GM23248 (cell line): ENCODE measurements at places on chromosomes 7 and 10.

- peak; percentile 58 for DNase-seq
- peaks cover 14% of the 10 kb centered on the region for H3K4me1 ChIP-seq
- peak overlapping the region; percentile 40 for H3K4me3 ChIP-seq
- H3K27ac ChIP-seq: peak overlapping the region; percentile 1; the same call in 1 of the 2 replicates
Measured at GRCh38 chr10:4867520-4868356, 41.7 kb downstream of the AKR1E2 start.

GRCh38 chr10:5927306-5927705 is 37.3 kb downstream of the FBH1 start:
- peaks cover 35% of the 10 kb centered on the region for H3K36me3 ChIP-seq
- peak overlapping the region; percentile 45 for H3K4me3 ChIP-seq
- H3K27ac ChIP-seq: peak overlapping the region; percentile 89
- DNase-seq: peak; percentile 95

GRCh38 chr10:130226012-130226411 is 89.8 kb downstream of the GLRX3 start:
- H3K4me1 ChIP-seq: no peaks in the 10 kb centered on the region
- no peak overlapping the region for H3K4me3 ChIP-seq
- H3K27ac ChIP-seq: no peak overlapping the region

- H3K4me1 ChIP-seq: peaks cover 6% of the 10 kb centered on the region; the same call in 1 of the 2 replicates
- H3K4me3 ChIP-seq: no peak overlapping the region
- DNase-seq: no peak
- H3K27me3 ChIP-seq: no peaks in the 10 kb centered on the region
- H3K36me3 ChIP-seq: no peaks in the 10 kb centered on the region
- H3K27ac ChIP-seq: peak overlapping the region; percentile 35
Measured at GRCh38 chr7:141944811-141945210, 2.0 kb downstream of the CLEC5A start.

DNA sequence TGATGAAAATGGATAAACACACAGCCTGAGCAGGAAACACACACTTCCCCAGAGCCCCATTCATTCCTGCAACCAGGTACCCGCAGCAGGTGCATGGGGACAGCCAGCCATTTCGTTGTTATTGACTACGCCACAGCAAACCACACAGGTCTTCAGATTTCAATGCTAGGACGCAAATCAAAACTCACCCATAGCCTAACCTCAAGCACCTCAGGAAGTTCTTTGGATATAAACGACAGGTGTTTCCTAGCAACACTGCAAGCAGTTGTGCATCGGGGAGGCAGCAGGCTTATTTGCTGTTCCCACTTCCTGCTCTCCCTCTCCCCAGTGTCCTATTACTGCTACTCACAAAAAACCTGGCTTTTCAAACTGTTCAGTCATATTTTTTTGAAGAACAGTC is 176.5 kb upstream of the FRMD4A start:
- H3K27ac ChIP-seq: no peak overlapping the region
- no peaks in the 10 kb centered on the region for H3K4me1 ChIP-seq
- no peak overlapping the region for H3K4me3 ChIP-seq
- DNase-seq: no peak

DNA sequence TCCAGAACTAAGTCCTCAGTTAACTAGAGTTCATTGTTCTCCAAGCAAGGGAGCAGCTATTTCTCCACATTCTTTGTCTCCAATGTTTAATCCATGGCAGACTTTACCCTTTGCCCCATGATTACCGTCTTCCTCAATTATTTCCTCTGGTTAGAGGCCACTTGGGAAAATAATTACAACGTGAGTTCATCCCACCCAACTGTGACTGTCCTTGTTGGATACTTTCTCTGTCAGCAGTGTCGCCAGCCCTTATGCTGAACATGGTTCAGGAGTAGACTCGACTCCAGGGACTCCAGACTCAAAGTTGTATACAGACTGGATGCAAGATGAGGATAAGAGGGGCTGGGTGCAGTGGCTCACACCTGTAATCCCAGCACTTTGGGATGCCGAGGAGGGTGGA is 17.1 kb upstream of the SEPHS1 start:
- DNase-seq: no peak
- no peaks in the 10 kb centered on the region for H3K4me1 ChIP-seq
- H3K27ac ChIP-seq: no peak overlapping the region
- H3K4me3 ChIP-seq: no peak overlapping the region

- no peaks in the 10 kb centered on the region for H3K4me1 ChIP-seq
- H3K27me3 ChIP-seq: peaks cover 92% of the 10 kb centered on the region
Measured at GRCh38 chr10:100827819-100828737, 82.7 kb downstream of the PAX2 start.

DNA sequence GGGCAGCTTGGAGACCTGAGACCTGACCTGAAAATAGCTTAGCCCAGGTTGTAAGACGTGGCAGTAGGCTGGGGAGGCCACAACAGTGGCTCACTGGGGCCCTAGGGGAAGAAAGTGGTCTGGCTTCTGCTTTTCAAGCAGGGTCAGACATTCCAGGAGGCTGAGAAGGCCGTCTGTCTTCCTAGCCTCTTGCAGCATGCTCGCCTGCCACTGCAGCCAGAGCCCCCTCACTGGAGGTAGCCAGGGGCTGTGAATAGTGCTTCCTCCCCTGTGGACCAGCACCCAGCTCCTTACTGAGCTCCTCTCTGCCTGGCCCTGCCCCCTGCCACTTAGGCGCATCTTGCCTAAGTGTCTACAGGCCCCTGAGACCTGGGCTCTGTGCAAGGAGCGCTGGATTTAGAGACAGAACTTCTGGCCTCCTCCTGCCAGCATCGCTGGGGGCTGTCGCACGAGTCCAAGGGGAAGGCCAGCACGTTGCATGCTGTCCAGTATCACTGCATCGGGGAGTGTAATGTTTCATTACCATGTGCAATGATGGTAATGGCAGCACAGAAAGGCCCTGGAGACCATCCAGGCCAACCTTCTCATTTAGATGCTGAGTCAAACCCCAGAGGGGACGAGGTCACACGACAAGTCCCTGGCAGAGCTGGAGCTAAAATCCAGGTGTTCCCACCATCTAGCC is 12.7 kb downstream of the ZMIZ1 start:
- peak overlapping the region; percentile 27 for H3K4me3 ChIP-seq
- peak overlapping the region; percentile 100 for H3K27ac ChIP-seq
- H3K36me3 ChIP-seq: no peaks in the 10 kb centered on the region
- H3K4me1 ChIP-seq: peaks cover 71% of the 10 kb centered on the region

DNA sequence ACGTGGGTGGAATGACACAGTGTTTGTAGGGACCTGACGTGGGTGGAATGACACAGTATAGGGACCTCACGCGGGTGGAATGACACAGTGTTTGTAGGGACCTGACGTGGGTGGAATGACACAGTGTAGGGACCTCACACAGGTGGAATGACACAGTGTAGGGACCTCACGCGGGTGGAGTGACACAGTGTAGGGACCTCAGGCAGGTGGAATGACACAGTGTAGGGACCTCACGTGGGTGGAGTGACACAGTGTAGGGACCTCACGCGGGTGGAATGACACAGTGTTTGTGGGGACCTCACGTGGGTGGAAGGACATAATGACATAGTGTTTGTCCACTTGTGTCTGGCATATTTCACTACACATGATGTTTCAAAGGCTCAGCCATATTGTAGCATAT is 19.3 kb downstream of the PPP2R2D start:
- H3K27me3 ChIP-seq: no peaks in the 10 kb centered on the region
- H3K36me3 ChIP-seq: no peaks in the 10 kb centered on the region
- H3K4me1 ChIP-seq: no peaks in the 10 kb centered on the region
- no peak overlapping the region for H3K27ac ChIP-seq

DNA sequence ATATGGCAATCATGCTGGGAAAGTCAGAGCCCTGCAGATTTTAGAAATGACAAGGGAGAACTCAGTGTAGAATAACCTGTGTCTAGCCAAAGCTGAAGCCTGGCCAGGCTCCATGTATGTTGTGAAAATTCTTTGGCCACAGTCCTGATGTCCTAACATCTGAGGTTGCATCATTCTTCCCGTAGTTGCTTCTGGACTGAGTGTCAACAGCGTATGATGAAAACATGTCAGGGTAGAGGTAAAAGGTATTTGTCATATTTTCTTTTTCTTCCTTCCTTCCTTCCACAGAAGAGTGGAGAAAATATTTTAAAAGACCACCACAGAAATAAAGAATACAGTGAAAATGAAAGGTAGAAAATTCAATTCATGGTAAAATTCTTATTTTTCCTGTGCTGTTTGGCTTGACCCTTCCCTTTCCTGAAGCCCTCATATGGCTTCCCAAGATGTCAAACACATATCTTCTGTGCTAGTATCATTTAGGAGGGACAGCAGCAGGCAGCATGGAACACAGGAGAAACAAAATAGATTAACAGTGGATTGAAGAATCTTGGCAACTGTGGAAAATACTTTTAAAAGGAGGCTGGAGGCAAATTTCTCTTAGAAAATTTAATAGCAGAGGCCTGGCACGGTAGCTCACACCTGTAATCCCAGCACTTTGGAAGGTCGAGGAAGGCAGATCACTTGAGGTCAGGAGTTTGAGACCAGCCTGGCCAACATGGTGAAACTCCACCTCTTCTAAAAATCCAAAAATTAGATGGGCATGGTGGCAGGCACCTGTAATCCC is 18.9 kb upstream of the NRBF2 start:
- H3K4me1 ChIP-seq: peaks cover 29% of the 10 kb centered on the region
- no peak overlapping the region for H3K4me3 ChIP-seq
- H3K27me3 ChIP-seq: no peaks in the 10 kb centered on the region
- DNase-seq: peak; percentile 94
- H3K27ac ChIP-seq: peak overlapping the region; percentile 85

DNA sequence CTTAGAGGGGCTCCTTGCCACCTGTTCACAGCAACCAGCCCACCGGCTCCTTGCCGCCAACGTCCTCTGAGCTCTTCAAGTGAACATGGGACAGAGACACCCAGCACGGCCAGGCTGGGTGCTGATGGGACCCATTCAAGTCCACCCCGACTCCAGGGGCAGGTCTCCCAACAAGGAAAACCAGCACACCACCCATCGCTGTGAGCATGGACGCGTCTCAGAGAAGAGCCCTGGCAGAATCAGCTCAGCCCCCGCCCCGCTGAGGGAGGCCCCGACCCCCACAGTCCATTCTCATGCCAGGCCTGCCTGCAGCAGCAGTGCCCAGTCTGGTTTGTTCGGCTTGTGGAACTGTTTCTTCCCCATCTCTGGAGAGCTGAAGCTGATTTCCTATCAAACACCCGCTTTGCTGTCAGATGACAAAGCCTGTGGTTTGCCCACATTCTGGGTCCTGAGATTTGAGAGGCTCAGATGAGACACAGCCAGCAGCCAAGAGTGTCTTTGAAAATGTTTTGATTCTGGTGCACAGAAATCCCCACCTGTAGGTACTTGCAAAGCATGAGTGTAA is 216.6 kb downstream of the ZMYND11 start:
- peaks cover 10% of the 10 kb centered on the region; the same call in 1 of the 2 replicates for H3K36me3 ChIP-seq
- no peak for DNase-seq
- H3K27ac ChIP-seq: no peak overlapping the region

DNA sequence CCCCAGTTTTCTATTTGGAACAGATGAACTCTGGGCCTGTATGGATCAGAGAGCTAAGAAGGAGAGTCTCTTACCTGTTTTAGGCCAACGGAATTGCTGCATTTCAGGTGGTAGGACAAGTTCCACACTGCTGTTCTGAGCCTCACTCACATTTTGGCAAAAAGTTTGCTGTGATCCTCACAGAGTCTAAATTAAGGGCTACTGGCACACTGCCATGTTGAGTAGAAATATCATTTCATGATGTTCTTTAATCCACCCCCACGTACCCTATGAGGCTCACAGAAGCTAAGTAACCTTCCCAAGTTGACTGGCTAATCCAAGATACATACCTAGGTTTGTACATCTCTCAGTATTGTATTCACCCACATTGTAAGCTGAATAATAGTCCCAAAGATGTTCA is 447.2 kb downstream of the INHBA start:
- no peak overlapping the region for H3K4me3 ChIP-seq
- no peaks in the 10 kb centered on the region for H3K36me3 ChIP-seq
- DNase-seq: peak; percentile 20
- H3K4me1 ChIP-seq: peaks cover 16% of the 10 kb centered on the region

DNA sequence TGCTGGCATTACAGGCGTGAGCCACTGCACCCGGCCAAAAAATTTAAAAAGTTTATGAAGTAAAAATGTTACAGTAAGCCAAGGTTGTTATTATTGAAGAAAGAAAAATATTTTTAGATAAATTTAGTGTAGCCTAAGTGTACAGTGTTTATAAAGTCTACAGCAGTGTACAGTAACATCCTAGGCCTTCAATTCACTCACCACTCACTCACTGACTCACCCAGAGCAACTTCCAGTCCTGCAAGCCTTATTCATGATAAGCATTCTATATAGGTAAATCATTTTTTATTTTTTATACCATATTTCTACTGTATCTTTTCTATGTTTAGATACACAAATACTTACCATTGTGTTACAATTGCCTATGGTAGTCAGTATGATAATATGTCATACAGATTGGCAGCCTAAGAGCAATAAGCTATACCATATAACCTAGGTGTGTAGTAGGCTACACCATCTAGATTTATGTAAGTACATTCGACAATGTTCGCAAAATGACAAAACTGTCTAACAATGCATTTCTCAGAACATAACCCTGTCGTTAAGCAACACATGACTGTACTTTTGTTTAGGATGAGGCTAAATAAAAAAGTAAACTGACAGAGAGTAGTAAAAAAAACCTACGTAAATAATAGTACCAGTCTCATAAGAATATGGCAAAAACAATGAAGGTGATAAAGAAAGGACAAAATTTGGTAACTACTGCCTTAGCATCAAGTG is 77.8 kb upstream of the FAM133B start:
- peaks cover 18% of the 10 kb centered on the region for H3K36me3 ChIP-seq
- no peaks in the 10 kb centered on the region for H3K27me3 ChIP-seq
- H3K4me3 ChIP-seq: no peak overlapping the region
- peaks cover 38% of the 10 kb centered on the region for H3K4me1 ChIP-seq
- peak; percentile 52 for DNase-seq
- peak overlapping the region; percentile 55 for H3K27ac ChIP-seq

DNA sequence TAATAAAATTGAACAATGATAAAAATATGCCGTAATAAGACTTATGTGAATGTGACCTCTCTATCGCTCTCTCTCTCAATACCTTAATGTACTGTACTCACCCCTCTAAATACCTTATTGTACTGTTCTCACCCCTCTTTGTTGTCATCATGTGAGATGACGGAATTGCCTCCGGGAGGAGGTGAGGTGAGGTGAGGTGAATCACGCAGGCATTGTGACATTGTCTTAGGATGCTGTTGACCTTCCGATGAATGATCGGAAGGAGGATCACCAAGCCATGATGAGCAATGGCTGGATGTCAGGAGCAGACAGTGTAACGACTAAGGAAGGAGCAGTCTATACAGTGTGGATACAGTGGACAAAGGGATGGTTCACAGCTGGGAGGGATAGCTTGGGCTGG is 87.4 kb upstream of the FAM20C start:
- no peak overlapping the region for H3K4me3 ChIP-seq
- no peak overlapping the region for H3K27ac ChIP-seq
- H3K4me1 ChIP-seq: peaks cover 25% of the 10 kb centered on the region
- H3K27me3 ChIP-seq: no peaks in the 10 kb centered on the region
- H3K36me3 ChIP-seq: no peaks in the 10 kb centered on the region
- no peak for DNase-seq

DNA sequence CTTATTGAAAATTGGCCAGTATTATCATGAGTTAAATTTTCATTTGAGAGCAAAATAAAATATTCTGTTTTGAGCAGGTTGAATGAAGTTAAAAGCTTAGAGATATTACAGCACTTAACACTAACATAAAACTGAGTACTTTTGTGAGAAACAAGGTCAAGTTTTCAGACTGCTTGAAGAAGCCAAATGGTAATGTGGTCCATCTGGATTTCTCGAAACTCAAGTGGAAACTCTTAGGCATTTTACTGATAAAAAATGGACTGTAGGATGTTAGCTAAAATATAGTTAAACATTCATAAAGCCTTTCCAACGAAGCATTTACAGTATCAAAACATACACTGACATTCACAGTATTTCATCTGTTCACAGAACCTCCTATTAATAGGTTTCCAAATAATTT is 528.1 kb upstream of the SEMA3D start:
- H3K4me1 ChIP-seq: peaks cover 10% of the 10 kb centered on the region
- H3K4me3 ChIP-seq: no peak overlapping the region
- no peak for DNase-seq
- H3K27me3 ChIP-seq: no peaks in the 10 kb centered on the region
- no peak overlapping the region for H3K27ac ChIP-seq
